ENCODE measurements at places on chromosomes 11 and 22.

- DNase-seq: no peak
Observed at GRCh38 chr11:60821827-60822599, 19.9 kb upstream of the CCDC86 start.

GRCh38 chr11:127023991-127024390 lies 23.4 kb upstream of the KIRREL3 start:
- DNase-seq: no peak

GRCh38 chr11:3147257-3147619 lies 17.9 kb downstream of the OSBPL5 start:
- no peak for DNase-seq

GRCh38 chr22:21568347-21569075 lies 997 bp downstream of the UBE2L3 start:
- DNase-seq: no peak

- no peak for DNase-seq
Observed at GRCh38 chr11:68266936-68267880, 4.6 kb downstream of the C11orf24 start.

DNA sequence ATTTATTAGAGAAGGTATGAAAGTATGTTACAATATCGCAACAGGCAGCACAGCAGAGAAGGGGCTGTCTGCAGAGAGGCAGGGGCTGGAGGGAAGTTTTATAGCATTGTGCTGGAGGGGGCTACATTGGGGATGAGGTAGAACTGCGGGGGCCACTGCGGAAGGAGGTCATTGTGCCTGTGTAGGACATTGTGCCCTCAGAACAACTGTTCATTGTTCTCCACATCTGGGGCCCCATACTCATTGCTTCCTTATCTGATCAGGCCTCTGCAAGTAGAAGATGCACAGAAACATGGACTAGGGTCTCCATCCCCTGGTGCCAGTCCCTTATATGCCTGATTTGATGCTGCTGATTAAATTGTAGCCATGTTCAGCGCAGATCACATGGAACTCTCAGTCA lies 12.1 kb downstream of the NADSYN1 start:
- DNase-seq: no peak

GRCh38 chr11:66159324-66159984 lies 89.4 kb downstream of the PACS1 start:
- DNase-seq: no peak

GRCh38 chr11:128670631-128671030 lies 23.2 kb upstream of the FLI1 start:
- peak; percentile 83 for DNase-seq

DNA sequence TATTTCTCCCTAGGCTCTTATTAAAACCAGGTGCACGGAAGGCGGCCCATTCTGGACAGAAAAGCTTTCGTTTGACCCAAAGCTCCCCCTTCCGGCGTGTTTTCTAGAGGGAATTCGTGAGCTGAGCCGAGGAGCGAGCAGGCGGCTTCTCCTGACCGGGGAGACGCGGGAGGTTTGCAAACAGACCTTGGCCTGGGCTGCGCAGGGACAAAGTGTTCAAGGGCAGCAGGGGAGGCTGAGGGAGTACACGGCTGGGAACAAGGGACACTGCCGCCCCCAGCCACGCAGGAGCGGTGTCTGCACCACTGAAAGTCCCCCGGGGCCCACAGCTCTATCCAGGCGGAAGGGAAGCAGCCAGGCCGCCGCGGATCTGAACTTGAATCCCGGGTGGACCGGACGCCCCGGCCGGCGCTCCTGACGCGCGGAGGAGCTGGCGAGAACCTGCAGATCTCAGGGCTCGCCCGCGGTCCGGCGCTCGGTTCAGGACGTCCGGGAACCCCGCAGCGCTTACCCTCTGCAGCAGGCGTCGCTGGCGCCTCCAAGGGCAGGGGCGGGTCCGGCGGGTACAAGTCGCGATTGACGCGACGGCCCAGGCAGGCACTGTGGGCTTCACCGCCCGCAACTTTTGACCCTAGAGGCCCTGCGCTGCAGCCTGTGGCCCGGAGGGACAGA lies 101.9 kb downstream of the WT1 start:
- no peak for DNase-seq

- DNase-seq: no peak
Observed at GRCh38 chr11:70078095-70078780, at the start of gene ANO1. TSS of gene ANO1 (plus strand) at chr11:70078317. CDS start at chr11:70078607, 290 bp downstream.

- no peak for DNase-seq
Observed at GRCh38 chr11:14270690-14271542, 88.1 kb downstream of the RRAS2 start.

- DNase-seq: no peak
Observed at GRCh38 chr11:70301721-70302418, 31.4 kb downstream of the PPFIA1 start.

- no peak for DNase-seq
Observed at GRCh38 chr22:29816980-29817379, 21.1 kb downstream of the ASCC2 start.

GRCh38 chr11:68946416-68947090 lies 34.2 kb downstream of the MRGPRD start:
- peak; percentile 79 for DNase-seq

GRCh38 chr11:36672815-36673450 lies 74.9 kb upstream of the RAG2 start:
- peak; percentile 32 for DNase-seq

DNA sequence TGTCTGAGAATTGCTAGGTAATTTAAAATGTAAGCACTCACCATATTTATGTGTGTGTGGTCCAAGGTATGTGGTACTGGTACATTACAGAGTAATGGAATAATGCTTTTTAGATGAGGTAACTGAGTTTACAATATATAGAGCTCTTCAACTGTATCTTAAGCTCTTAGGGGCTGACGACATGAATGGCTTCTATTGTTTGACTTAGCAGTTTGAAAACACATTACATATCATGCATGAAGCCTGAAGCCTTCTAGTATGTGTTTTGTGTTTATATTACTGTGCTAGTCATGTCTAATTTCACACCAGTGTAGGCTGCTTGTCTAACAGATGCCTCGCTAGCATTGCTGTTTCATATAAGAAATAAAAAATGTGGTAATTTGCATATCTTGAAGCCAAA lies 37.2 kb downstream of the GAS2 start:
- DNase-seq: no peak

DNA sequence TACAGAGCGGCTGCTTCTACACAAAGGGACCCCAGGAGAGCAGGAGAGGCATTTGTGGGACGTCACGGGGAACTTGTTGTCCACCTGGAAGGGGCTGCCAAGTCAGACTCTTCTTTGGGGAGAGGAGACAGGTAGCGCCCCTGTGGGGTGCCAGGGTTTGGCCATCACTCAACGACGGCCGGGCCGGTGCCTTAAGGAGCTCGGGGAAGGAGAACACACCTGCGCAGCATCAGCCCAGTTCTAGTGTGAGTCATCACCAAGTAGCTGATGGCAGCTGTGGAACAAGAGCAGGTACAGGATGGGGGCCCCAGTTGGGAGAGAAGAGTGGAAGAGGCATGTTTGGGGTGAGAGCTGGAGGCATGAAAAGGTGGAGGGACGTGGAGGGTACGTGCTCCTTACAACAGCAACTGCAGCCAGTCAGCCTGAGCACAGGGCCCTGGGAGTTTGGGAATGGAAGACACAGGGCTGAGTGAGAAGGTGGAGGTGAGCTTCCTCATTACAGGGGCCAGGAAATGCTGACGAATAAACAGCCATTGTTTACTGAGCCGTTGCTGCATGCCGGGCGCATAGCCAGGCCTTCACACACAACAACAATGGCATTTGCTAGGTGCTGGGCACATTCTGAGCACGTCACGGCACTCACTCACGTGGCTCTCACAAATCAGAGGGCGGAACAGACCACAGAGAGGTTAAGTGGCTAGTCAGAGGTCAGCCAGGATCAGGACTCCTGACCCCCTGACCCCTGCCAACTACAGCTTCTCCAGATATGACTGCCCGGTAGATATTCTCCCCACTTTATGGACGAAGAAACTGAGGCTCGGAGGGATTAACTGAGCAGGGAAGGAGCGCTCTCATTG lies 29.1 kb upstream of the TP53I11 start:
- DNase-seq: no peak

DNA sequence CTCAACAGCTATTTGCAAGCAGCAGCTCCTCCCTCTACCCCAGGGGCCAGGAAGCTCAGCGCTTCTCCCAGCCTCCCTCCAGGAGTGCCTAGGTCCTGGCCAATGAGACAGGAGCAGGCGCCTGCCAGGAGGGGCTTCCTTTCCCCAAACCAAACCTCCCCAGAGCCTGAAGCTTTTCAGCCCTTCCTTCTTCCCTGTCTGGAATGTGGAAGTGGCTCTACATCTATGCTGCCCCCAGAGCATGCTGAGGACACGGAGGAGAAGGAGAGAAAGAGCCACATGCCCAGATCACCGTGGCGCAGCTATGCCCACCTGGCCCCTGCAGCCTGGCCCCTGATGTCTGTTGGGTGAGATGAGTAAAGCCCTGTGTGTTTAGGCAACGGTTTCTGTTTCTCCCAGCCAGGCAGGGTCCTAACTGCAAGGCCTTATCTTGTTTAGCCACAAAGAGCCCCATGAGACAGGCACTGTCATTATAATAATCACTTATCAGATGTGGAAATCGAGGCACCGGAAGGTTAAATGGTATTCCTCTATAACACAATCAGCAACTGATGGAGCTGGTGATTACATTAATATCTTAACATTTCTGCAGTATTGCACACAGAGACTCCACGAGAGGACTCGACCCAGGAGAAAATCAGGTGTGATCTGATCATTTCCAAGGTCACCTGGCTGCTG lies 315.8 kb downstream of the CTTN start:
- DNase-seq: peak; percentile 20

DNA sequence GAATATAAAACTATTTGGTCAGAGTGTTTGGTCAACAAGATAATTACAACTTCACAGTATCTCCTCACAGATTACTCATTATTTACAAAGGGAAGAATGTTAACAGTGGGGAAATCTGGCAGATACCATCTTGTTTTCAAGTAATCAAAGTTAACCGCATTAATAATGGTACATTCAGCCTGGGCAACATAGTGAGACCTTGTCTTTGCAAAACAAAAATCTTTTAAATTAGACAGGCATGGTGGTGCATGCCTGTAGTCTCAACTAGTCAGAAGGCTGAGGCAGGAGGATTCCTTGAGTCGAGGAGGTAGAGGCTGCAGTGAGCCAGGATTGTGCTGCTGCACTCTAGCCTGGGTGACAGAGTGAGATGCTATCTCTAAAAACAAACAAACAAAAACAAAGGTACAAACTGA lies 78.5 kb downstream of the ACER3 start:
- DNase-seq: no peak

DNA sequence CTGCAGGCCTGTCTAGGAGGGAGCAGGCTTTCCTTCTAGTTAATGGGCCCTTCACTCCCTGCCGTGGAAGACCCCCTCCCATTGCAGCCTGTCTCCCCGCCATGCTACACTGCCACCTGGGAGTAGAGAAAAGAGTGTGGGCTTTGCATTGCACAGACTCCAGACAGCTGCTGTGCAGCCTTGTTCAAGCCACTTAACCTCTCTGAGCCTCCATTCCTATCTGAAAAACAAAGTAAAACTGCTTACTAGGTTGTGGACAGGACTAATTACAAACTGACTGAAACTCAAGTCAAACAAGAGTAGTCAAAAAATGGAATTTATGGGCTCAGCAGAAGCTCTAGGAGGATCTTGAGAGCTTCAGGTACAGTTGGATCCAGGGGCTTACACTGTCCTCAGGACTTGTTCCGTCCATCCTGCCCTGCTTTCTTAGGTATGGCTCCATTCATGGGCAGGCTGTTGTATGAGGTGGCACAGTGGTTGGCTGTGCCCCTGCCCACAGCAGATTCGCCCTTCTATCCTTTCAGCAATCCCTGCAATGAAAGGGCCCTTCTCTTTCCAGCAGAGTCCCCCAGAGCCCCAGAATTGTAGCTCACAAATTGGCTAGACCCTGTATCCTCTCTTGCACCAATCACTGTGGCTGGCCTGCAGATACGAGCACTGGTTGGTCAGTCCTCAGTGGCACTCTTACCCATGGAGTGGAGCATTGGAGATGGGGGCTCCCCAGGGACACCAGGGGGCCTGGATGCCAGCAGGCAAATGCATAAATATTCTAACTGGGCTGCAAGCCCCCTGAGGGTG lies 19.6 kb downstream of the PRDM11 start:
- no peak for DNase-seq

- peak; percentile 99 for DNase-seq
Observed at GRCh38 chr11:43920598-43921419, 21.6 kb upstream of the C11orf96 start.

DNA sequence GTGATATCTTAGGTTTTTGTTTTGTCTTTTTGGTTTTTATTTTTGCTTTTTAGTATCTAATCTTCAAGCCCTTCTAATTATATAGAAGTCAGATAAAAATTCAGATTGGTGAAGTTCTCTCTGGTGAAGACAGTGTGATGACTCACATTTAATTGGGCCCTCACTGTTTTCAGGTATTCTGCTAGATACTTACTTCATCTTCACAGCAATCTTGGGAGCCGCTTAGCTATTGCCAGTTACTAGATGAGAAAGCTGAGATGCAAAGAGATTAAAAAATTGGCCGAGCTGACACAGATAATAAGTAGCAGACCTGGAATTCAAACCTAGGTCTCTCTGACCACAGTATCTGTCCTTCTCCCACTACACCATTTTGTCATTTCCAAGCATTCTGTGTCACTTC lies 75.0 kb downstream of the PPP2R1B start:
- no peak for DNase-seq
